ENCODE measurements at places on chromosomes 12 and 14.

DNA sequence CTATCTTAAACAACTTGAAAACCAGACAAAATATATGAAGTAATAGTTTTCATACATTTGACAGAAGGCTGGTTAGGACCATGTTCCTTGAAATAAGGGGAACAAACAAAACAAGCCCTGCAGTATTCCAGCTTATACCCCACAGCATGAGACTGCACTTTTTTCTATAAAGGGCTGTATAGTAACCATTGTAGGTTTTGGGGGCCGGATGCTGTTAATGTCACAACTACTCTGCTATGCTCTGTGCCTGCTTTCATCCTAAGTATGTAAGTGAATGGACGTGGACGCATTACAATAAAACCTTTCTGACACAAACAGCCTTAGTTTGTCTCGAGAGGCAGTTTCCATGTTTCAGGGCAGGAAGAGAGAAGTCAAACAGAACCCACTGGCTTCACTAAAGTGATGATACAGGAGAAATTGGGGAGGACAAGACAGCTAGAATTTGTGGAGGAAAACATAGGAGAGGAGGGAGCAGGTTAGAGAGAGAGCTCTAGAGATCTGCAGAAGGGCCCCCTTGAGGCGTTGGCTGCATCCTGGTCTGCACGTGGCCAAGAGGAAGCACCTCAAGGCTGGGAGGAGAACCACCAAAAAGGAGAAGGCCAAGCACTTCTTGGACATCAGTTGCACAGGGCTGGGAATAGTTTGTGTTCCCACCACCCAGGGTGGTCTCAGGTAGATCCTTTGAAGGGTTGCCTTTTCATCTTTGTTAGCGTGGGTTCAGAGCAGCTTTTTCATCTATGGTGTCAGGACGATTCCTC, 63.7 kb downstream of the TRAF3 start:
- no peak for DNase-seq

- DNase-seq = no peak
Measured at GRCh38 chr14:44741431-44741830, 220.3 kb downstream of the KLHL28 start.

- DNase-seq = no peak
Measured at GRCh38 chr12:25784669-25785068, 173.8 kb upstream of the RASSF8 start.

- no peak for DNase-seq
Measured at GRCh38 chr14:75441728-75442127, 13.9 kb downstream of the JDP2 start.

GRCh38 chr14:24051789-24052655, at the start of gene CARMIL3:
Gene CARMIL3 (plus strand): TSS chr14:24052009. CDS start chr14:24052154, 145 bp downstream.
- peak; percentile 61 for DNase-seq

DNA sequence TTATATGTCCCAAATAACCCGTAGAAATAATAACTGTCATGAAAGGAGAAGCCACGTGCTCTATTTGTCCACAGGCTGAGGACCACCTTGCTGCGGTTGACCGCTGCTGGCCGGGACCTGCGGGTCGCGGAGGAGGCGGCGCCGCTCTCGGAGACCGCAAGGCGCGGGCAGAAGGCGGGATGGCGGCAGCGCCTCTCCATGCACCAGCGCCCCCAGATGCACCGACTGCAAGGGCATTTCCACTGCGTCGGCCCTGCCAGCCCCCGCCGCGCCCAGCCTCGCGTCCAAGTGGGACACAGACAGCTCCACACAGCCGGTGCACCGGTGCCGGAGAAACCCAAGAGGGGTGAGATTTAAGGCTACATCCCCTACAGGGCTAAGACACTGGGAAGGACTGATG, 21.0 kb downstream of the RPGRIP1 start:
- no peak for DNase-seq

DNA sequence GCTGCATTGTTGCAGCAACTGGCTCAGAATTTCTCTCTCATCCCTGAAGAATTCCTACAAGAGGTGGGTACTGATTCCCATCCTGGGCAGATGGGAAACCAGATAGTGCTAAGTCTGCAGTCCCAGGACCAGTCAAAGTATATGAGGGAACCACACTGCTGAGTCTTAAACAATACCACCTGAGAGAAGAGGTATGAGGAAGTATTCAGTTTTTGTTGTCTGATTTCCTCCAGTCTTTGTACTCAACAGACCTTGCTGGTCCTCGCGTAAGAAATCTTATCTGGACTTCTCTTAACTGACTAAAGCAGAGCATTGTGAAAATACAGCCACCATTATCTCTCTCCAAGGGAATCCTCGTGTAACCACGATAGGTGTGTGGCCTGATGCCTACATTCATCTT, 3.6 kb upstream of the EDDM3A start:
- no peak for DNase-seq

GRCh38 chr12:10753059-10753458, 29.9 kb upstream of the YBX3 start:
- no peak for DNase-seq

DNA sequence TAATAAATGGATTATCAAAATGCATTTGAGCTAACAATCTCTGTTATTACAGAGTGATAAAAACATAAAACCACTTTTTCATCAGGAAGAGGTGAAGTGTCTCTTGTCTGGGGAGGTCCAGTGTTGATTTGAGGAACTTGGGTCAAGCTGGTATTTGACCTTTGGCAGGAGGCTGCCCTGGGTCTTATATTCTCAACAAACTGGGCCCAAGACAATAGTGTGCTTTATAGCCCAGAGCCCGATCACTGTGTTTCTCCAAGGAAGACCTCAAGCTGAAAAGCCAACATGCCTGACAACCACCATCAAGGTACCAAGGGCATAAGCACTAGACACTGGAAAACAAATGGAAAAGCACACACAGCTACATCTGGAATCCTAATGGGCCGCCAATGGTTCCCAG, 137.0 kb downstream of the SLC25A21 start:
- DNase-seq = no peak

- no peak for DNase-seq
Measured at GRCh38 chr12:43147878-43148277, 404.1 kb downstream of the ADAMTS20 start.

- DNase-seq = no peak
Measured at GRCh38 chr12:43824207-43824775, 11.6 kb upstream of the TMEM117 start.

- peak; percentile 68 for DNase-seq
Measured at GRCh38 chr14:51776102-51776894, 84.1 kb upstream of the GNG2 start.

DNA sequence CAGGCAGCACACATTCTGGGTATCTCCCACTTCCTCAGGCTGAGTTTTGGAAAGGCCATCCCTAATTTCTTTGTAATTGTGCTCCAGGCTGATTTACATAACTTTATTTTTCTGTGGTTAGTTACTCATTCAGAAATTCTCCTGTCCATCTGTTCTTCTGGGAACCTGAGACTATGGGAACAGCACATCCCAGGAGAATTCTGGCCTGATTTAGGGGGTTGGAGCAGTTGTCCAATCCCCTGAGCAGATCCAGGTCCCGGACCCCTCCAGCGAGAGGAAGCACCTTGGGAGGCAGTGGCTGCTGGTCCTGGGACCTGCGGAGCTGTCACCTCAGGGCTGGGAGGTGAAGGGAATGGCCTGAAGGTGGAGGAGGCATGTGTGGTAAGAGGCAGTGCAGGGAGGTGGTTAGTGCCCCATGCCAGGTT, 40.4 kb downstream of the TSPAN9 start:
- DNase-seq = peak; percentile 45

GRCh38 chr14:49975276-49975675, 82.4 kb downstream of the ARF6 start:
- DNase-seq = no peak

GRCh38 chr12:52767020-52767379, 10.1 kb downstream of the KRT76 start:
- no peak for DNase-seq

- no peak for DNase-seq
Measured at GRCh38 chr14:78968265-78968664, 798.1 kb downstream of the NRXN3 start.

GRCh38 chr14:67240168-67240932, 885 bp upstream of the PALS1 start:
- DNase-seq = peak; percentile 16

GRCh38 chr12:20063116-20063515, 305.2 kb upstream of the PDE3A start:
- no peak for DNase-seq

DNA sequence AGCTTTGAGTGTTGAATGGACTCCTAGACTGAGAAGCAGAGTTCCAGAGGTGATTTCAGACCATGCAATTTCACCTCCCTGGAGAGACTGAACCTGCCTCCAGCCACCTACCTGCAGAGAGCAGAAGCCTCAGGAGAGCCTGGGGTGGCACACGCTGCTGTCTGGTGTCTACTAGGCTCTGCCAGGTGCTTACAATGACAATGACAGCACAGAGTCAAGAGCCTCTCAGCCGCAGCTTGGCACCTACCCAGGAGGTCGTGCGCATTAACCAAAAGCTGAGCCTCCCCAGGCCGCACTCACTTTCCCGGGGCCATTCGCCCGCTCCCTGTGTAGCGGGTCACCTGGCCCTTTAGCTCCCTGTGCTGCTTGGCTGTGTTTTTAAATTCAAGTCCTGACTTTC, 63.2 kb downstream of the TESC start:
- DNase-seq = no peak

DNA sequence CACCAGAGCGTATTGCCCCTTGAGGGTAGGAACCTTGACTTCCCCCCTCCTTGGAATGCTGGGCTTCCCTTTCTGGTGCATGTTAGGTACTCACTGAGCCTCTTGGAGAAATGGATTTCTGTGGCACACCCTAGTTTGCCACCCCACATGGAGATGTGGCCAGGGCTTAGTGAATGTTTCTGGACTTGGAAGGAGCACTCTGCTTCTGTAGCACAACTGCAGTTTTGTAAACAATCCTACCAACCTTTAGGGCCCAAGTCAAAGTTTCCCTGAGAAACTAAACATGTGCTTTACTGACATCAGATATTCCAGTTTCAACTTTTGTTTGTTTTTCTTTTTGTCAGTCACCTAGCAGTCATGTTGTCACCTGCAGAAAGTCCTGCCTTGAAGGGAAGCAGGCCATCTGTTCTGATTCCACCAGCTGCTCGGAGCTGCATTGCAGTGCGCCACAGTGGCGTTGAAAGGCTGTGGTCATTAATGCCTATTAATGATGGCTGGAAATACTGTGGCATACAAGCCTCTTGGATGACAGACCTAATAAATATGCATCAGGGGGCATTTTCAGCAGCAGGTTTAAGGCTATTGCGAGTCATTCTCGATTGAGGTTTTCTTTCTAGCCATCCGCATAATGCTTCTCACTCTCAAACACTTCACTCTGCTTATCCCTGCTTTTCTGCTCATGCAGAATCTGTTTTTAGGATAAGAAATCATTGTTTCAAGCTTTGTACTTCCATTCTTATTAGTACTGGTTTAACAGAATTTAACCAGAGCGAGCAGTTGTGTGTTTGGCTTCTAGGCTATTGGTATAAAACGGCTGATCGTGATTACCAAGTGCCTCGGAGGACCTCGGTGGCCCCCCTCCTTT, 7.8 kb downstream of the PELI2 start:
- DNase-seq = no peak

- DNase-seq = no peak
Measured at GRCh38 chr12:83841620-83842019, 1071.0 kb downstream of the SLC6A15 start.

DNA sequence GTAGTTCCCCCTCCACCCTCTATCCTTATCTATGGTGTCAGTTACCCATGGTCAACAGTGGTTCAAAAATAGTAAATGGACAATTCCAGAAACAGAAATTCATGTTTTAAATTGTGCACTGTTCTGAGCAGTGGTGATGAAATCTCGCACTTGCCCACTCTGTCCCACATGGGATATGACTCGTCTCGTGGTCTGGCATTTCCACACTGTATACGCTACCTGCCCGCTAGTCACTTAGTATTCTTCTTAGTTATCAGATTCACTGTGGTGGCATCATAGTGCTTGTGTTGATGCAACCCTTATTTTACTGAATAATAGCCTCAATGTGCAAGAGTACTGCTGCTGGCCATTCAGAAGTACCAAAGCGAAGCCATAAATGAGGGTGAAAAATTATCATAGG, 507.0 kb downstream of the SNAPC1 start:
- no peak for DNase-seq

DNA sequence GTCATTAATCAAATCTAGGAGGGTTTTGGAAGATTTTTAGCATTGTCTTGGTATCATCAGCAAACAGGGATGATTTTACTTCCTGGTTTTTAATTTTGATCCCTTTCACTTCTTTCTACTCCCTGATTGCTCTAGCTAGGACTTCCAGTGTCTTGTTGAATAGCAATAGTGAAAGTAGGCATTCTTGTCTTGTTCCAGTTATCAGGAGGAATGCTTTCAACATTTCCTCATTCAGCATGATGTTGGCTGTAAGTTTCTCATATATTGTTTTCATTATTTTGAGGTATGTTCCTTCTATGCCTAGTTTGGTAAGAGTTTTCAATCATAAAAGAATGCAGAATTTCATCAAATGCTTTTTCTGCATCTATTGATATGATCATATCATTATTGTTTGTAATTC, 244.2 kb upstream of the CLEC14A start:
- DNase-seq = no peak

DNA sequence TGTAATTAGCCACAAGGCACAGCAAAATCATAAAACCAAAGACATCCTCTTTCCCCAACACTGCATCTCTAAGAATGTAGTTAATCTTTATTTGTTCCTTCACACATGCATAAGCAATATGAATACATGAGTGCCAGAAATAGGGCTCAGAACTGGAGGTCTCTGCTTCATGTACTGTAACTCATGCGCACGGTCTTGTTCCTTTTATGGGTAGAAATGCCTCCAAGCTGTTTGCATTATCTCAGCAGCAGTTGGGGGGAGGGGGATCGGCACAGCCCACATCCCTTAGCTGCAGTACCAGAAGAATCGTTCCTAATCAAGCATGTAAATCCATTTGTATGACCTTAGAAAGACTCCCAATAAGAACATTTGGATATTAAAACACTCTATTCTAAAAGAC, 20.0 kb downstream of the RHOJ start:
- DNase-seq = no peak

GRCh38 chr12:132596016-132596415, 14.4 kb downstream of the LRCOL1 start:
- DNase-seq = peak; percentile 62

GRCh38 chr12:13436696-13437391, 240.3 kb downstream of the EMP1 start:
- DNase-seq = no peak

GRCh38 chr12:109995361-109995685, 845 bp downstream of the GIT2 start:
- DNase-seq = no peak

- DNase-seq = no peak
Measured at GRCh38 chr14:94382716-94383596, 5.4 kb downstream of the SERPINA1 start.

GRCh38 chr12:12247584-12247983, 19.3 kb downstream of the LRP6 start:
- DNase-seq = no peak

DNA sequence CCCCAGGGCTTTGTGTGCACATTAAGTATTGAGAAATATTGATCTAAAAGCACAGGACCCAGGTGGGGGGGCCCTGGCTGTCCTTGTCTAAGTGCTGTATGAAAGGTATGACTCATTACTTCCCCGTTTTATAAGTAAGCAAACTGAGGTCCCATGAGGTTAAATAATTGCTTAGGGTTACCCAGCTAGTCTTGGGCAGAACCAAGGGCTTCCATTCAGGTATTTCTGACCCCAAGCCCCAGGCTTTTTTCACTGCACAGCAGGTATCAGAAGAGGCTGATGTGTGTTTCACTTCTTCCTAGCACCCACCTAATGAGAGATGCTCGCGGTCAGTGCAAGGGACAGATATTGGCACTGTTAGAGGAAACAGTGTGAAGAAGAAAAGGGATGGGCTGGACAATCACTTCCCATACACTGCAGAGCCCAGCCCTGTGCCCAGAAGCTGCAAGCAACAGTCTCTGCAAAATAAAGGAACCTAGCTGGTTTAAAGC, 4.7 kb upstream of the TC2N start:
- DNase-seq = no peak

GRCh38 chr12:120010661-120011230, 21.7 kb downstream of the BICDL1 start:
- no peak for DNase-seq

Measured in H54 (cell line).